Aorta (tissue), 5 donors: ENCODE measurements at places on chromosomes 13 and 19. TPM values are rescaled to one million over a fixed set of nuclear protein-coding genes. Genes with fewer than 3 reads are reported as not detected.

DEDD2 gene
- total RNA-seq: 19.6 TPM

LILRB3 gene
- 18.8 TPM for total RNA-seq

RBM42 gene
- total RNA-seq: 62.0 TPM

APOC1 gene
- 22.2 TPM for total RNA-seq

XAB2 gene
- 34.1 TPM for total RNA-seq

- no peak for DNase-seq
Measured at GRCh38 chr13:51524312-51524711, 60.0 kb upstream of the WDFY2 start.

- no peak for DNase-seq
Measured at GRCh38 chr19:33799476-33799875, 2.8 kb downstream of the KCTD15 start.

- DNase-seq: no peak
Measured at GRCh38 chr13:110377826-110378201, 70.7 kb downstream of the COL4A2 start.

DNA sequence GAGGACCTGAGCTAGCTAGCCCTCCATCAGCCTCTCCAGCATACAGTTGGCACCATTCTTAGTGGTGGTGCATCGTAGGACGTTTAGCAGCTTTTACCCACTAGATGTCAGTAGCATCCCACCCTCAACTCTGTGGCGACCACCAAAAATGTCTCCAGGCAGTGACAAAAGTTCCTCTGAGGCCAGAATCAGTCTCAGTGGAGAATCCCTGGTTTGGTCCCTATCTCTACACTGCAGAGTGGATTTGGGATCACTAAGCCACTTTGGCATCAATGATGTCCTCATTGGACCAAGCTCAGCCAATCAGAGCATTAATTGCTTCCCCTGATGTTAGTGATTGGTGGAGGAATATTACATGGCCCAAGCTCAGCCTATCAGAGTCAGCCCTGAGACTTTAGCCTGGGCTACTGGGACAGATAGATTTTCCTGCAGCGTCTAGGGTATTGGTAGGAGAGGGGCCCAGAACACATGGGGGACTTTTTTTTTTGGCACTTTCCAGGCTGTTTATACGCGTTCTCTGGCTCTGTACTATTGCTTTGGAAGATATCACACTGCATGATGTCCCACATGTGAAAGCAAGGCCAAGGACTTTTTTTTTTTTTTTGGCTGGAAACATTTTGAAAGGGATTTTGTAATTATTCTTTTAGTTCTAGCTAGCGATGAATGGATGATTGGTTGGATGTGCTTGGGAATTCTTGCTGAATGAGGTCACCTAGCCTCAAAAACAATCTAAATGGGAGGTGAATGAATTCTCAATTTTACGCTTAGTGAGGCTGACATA lies 7.0 kb downstream of the TMEM221 start:
- DNase-seq: no peak

DNA sequence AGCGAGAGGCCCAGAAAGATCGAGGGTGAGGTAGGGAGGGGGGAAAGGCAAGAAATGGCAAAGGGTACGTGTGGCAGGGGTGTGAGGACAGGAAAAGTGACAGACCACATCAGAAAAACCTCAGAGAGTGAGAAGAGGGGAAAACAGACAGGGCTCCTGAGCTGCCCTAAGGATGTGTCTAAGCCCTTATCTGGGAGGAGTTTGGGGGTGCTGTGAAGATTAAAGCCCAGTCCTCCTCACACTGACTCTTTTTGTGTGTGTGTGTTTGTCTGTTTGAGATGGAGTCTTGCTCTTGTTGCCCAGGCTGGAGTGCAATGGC lies 703 bp upstream of the PTH2 start:
- DNase-seq: no peak

DNA sequence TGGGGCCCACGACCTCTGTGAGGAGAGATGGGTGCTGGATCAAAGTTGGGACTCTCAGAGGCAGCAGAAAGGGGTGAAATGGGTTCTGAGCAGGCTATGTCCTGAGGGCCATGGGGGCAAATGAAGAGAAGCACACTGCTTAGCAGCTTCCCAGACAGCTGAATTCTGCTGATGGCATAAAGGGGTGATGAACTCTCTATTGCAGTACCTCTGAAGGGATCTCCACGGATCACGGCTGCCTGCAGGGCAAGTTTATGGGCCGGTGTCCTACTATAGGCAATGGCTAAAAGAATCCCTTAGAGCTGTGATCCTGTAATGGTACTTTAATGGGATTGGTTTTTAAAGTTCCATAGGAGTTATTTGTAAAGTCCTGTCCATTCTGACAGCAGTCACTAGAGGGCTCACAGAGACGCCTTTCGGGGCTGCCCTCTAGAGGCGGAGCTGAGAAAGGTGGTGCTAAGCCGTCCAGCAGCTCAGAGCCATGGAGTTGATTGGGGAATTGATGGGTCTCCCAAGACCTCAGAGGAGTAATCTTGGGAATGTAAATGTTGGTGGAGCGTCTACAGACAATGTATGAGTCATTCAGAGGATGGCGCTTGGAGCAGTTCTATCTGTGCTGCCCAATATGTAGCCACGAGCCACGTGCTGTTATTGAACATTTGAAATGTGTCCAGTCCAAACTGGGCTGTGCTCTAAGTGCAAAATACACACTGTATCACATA lies 287.3 kb downstream of the COG6 start:
- peak; percentile 72 for DNase-seq

GRCh38 chr13:113625965-113626721 lies 31.9 kb downstream of the ATP4B start:
- DNase-seq: peak; percentile 35

GRCh38 chr13:32964987-32965386 lies 51.2 kb upstream of the KL start:
- DNase-seq: no peak

DNA sequence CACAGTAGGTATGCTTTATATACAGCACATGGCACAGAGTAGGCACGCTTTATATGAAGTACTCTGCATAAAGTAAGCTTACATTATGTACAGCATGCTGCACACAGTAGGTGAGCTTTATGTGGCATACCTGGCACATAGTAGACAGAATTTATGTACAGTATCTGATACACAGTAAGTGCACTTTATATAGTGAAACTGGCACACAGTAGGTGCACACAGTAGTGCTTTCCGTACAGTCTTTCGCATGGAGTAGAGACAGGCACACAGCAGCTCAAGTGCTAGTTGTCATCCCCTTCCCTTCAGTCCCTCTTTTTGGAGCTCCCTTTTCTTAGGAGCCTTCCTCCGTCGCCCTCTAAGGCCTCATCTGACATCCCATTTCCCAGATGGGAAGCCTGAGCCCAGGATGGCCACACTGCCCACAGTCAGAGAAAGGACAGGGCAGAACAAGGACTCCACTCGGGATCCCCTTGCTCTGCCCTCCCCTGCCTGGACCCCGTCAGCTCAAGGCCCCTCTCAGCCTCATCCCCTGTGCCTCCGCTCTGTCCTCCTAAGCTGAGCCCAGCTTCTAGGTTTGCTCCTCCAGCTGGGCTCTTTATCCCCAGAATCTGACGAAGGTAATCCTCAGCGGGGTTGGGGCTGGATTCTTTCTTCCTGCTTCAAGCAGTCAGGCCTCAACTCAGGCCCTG lies 852 bp upstream of the CYP4F12 start:
- no peak for DNase-seq

DNA sequence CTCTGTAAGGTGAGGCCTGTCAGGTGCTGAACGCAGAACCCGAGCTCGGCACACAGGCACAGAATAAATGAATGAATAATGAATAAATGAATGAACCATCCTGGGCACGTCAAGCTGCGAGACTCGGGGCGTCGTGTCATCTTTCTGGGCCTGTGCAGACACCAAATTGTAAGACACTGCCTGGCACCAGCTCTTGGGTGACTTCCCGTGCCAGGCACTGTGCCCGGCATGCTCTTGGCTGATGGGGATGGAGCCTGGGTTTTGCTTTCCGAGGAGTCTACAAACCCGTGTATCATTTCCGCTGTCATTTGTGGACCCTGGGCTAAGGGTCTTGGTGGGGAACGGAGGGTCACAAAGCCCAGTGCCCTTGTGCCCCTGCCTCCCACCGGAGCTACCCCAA lies 43.9 kb downstream of the CELF5 start:
- DNase-seq: no peak

GRCh38 chr19:10424011-10424637 lies 3.8 kb downstream of the PDE4A start:
- DNase-seq: peak; percentile 87

DNA sequence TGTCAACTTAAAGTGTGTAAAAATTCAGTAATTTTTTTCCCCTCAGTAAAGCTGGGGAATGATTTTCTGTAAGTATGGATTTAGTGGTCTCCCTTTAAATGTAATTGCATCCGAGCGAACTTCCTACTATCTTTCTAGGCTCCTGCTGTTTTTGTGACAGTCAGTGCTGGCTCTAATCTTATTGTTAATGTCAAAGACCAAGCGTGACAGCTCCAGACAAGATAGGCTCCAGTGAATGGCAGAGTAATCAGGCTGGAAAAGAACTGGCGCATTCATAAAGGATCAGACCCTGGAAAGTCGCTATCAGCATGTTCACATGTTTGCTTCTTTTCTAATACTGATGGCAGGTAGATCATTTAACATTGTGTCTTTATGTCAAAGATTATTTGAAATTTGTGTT lies 908.0 kb upstream of the ATXN8OS start:
- no peak for DNase-seq

DNA sequence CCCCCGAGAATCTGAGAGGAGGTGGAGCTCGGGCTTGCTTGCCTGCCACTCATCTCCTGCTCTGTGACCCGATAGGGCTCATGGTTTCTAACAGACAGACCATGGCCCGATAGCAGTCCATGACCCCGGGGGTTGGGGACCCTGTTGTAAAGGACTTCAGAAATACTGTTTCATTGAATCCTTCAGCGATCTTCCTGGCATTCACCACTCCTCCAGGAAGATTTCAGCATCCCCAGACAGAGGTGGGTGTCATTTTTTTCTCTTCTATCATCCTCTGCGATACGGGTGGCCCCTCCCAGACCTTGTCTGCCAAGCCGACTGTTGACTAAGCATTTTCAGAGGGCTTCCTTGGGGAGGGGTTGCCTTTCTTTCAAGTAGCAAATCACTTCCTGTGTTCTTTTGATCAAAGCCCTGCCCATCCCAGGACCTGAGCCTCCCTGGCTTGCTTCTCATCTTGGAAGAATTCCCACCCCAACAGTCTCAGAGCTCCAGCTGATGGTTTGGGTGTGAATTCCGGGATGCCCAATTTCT lies 1.7 kb downstream of the MYO1F start:
- DNase-seq: no peak

DNA sequence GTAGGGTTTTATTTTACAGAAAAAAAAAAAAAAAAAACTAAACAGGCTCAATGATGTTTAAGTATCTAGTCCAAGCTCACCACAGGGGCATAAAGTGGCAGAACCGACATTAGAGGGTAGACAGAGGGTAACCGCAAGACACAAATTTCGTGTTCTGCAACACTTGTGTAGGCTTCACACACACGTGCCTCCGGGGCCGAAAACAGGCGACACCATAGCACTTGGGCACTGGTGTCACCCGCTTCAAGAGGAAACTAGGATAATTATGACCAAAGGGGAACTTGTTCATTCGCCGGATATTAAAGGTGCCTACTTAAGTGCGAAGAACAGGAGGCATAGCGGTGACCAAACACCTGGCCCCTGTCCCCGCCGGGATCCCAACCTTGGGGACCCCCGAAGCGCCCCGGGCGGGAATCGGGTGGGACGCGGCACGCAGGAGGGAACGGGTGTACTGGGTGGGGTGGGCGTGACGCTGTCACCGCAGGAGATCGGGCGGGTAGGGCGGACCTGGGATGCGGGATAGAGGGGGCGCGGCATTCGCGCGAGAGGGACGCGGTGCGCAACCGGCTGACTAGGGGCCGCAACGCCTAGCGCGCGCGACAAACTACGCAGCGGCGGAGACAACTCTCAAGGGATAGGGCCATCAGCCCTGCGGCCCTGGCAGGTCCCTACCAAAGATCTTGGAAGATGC lies 558 bp downstream of the MZT1 start:
- peak; percentile 64 for DNase-seq
